ENCODE measurements at places on chromosomes 5 and 9. TPM values are rescaled to one million over a fixed set of nuclear protein-coding genes. Genes with fewer than 3 reads are reported as not detected.

Gene FAM151B
- 3.3 TPM for total RNA-seq

Gene TAF11L9
- total RNA-seq = not detected

Gene HOMER1
- total RNA-seq = 7.0 TPM

Gene RBM18
- 6.5 TPM for total RNA-seq

Gene LIX1
- not detected for total RNA-seq
